ENCODE measurements at places on chromosomes 6 and 20.

GRCh38 chr6:89251170-89251569 lies 34.0 kb upstream of the GABRR1 start:
- H3K4me3 ChIP-seq: no peak overlapping the region
- no peaks in the 10 kb centered on the region for H3K27me3 ChIP-seq
- no peak for DNase-seq
- H3K27ac ChIP-seq: no peak overlapping the region

- no peak overlapping the region for H3K27ac ChIP-seq
- H3K27me3 ChIP-seq: no peaks in the 10 kb centered on the region
These were observed 80.6 kb downstream of the NCOA7 start for GRCh38 chr6:125871365-125871764.

DNA sequence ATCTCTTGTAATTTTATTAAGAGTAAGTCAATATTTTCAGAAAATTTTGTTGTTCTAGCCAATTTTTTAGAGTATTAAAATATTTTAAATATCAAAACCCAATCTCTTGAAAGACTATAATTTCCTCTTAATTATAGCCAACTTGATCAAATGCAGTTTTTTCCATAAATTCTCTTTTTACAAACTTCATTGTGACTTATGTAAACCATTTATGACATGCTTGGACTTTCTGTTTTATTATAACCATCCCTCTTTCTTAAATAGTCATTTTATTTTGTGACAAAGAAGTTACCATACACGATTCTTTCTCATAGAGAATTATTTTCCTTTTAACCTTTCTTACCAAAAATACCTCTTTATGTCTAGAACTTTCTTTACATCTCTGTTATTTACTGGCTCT lies 1075.5 kb downstream of the KHDRBS2 start:
- no peak for DNase-seq
- H3K27ac ChIP-seq: no peak overlapping the region
- H3K4me1 ChIP-seq: no peaks in the 10 kb centered on the region
- H3K4me3 ChIP-seq: no peak overlapping the region

GRCh38 chr6:42468273-42468672 lies 16.5 kb upstream of the TRERF1 start:
- no peaks in the 10 kb centered on the region for H3K4me1 ChIP-seq
- H3K27me3 ChIP-seq: no peaks in the 10 kb centered on the region
- DNase-seq: no peak
- no peaks in the 10 kb centered on the region for H3K36me3 ChIP-seq
- no peak overlapping the region for H3K4me3 ChIP-seq

GRCh38 chr20:20014659-20015058 lies 2.5 kb upstream of the NAA20 start:
- H3K4me1 ChIP-seq: peaks cover 23% of the 10 kb centered on the region
- no peaks in the 10 kb centered on the region for H3K36me3 ChIP-seq
- H3K27me3 ChIP-seq: peaks cover 7% of the 10 kb centered on the region
- no peak for DNase-seq
- H3K4me3 ChIP-seq: no peak overlapping the region

GRCh38 chr6:166486536-166486880 lies 100.0 kb downstream of the RAMACL start:
- peak overlapping the region; percentile 100 for H3K27ac ChIP-seq
- no peaks in the 10 kb centered on the region for H3K27me3 ChIP-seq
- no peak for DNase-seq
- peaks cover 27% of the 10 kb centered on the region for H3K4me1 ChIP-seq
- no peaks in the 10 kb centered on the region for H3K36me3 ChIP-seq
- no peak overlapping the region for H3K4me3 ChIP-seq

DNA sequence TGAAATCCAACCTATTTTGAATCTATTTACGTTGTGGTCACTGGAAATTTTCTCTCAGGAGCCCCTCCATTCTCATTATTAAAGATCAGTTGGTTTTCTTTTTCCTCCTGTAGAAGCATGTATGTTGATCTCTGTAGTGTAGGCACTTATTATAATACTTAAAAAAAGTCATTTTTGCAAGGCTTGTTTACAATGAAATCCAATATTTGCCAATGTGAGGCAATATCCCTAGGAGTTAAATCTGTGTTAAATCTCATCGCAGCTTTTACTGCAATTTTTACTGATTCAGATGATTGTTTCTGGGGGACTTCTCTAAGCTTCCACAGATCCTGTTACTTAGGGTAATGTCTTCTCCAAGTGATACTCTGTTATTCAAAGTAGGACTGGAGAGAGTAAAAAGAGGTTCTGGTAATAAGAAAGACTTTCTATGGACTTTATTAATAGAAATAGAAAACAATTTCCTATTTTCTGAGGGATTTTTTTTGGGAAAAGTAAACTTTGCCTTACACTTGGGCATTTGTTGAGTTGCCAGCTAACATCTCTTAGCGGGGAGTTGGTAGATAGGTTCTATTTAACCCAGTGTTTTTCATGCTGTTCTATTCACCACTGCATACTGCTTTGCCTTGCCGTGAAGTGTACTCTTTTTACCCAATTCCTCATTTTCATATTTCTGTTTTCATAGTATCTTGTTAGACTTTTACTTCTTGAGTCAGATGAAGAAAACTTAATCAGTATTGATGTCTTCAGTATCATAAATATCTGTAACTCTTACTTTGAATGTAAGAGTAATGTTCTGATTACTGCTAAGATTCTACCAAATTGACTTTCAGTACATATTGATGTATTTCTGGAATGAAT lies 48.6 kb downstream of the CDKAL1 start:
- no peaks in the 10 kb centered on the region for H3K27me3 ChIP-seq
- peak overlapping the region; percentile 16 for H3K27ac ChIP-seq
- H3K36me3 ChIP-seq: peaks cover 18% of the 10 kb centered on the region
- no peak for DNase-seq

DNA sequence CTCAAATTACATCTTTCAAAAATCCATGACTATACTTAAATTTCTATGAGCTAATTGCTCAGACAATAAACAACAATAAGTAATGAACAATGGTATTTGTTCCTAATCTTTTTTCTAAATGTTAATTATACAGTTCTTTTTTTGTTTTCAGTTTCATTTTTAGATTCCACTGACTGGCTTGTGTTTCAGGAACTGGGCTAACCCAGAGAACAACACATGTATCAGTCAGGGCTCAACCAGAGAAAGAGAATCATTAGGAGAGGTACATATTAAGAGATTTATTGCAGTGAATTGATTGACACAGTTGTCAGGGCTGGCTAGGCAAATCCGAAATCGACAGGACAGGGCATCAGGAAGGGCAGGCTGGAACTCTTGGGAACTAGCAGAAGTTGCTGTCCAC lies 182.8 kb downstream of the GRM1 start:
- no peak overlapping the region for H3K4me3 ChIP-seq
- H3K27ac ChIP-seq: no peak overlapping the region
- H3K27me3 ChIP-seq: peaks cover 3% of the 10 kb centered on the region
- DNase-seq: no peak
- H3K36me3 ChIP-seq: no peaks in the 10 kb centered on the region

DNA sequence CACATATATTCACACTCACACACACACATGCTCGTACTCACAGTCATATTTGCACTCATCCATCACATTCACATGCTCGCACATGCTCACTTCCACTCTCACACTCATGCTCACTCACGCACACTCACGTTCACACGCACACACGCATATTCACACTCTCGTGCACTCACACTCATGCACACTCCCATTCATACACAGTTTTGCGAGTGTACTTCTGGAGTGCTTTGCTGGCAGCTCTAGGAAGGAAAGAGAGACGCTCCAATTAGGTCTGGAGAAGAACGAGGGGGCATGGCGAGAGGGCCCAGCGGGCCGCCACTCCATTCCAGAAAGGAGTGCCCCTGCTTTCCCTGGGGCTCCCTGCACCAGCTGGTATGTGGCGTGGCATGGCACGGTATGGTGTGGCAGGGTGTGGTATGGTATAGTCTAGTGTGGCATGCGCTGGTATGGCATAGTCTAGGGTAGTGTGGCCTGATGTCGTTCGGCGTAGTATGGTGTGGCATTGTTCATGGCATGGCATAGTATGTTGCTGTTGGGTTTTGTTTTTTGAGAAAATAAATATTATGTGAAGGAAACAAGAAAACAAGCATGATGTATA lies 216.8 kb upstream of the CDYL start:
- H3K27me3 ChIP-seq: peaks cover 6% of the 10 kb centered on the region
- no peak overlapping the region for H3K4me3 ChIP-seq
- no peak for DNase-seq
- H3K4me1 ChIP-seq: no peaks in the 10 kb centered on the region

DNA sequence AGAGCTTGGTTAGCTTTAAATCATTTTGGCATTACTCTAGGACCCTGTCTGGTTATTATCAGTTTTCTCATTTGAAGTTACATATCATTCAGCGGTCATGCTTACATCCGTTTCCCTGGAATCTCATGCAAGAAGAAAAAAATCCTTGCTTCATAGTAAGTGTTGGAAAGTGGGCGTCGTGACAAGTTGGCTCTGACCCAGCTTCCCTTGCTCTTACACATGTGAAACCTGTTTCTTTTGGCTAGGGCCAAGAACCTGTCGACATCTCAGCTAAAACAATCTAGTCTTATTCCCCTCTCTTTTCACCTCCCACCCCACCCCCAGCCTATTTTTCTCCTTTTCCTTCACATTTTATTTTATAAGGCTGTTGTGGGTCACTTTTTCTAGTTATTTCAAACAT lies 45.5 kb downstream of the ANKS1A start:
- H3K36me3 ChIP-seq: no peaks in the 10 kb centered on the region
- peaks cover 7% of the 10 kb centered on the region for H3K4me1 ChIP-seq
- H3K27ac ChIP-seq: no peak overlapping the region
- H3K27me3 ChIP-seq: no peaks in the 10 kb centered on the region

GRCh38 chr6:137162692-137163306 lies 10.6 kb downstream of the IL22RA2 start:
- H3K4me3 ChIP-seq: no peak overlapping the region
- H3K36me3 ChIP-seq: no peaks in the 10 kb centered on the region
- peaks cover 58% of the 10 kb centered on the region for H3K27me3 ChIP-seq
- no peak overlapping the region for H3K27ac ChIP-seq
- peaks cover 13% of the 10 kb centered on the region for H3K4me1 ChIP-seq
- DNase-seq: no peak

GRCh38 chr6:33206027-33206863 lies 1.8 kb downstream of the HSD17B8 start:
- no peaks in the 10 kb centered on the region for H3K27me3 ChIP-seq
- DNase-seq: no peak
- peaks cover 6% of the 10 kb centered on the region for H3K36me3 ChIP-seq
- peak overlapping the region; percentile 100 for H3K4me3 ChIP-seq

DNA sequence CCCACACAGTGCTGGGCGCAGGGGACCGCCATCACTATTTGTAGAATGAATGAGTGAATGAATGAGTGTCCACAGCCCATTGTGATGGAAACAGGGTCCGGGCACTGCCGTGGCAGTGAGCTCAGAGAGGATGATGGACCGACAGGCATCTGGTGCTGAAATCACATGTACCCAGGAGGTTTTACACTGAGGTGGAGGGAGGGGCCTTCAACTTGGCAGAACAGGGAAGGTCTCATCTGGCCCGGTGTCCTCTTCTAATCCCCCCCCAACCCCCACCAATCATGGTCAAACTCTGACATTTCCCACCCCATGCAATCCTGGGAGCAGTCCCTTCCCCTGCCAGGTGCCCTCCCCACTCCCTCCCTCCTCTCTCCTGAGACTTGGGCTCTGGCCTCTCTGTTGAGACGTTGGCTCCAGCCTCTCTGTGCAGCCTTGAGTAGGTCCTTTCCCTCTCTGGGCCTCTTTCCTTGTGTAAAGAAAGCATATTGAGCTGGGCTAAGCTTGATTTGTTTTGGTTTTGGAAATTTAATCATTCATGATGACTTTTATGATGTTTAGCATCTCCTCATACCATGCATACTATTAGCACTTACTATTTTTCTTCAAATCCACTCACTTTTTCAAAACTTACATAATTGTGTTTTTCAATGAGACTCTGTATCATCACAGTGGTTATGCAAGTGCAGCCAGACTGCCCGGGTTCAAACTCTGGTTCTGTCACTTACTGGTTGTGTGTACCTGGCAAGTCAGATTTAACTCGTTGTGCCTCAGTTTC lies 10.8 kb downstream of the KIAA1755 start:
- peaks cover 7% of the 10 kb centered on the region for H3K27me3 ChIP-seq
- no peaks in the 10 kb centered on the region for H3K36me3 ChIP-seq
- peaks cover 2% of the 10 kb centered on the region for H3K4me1 ChIP-seq
- no peak for DNase-seq

Measured in naive thymus-derived CD8-positive, alpha-beta T cell (primary cell).